ENCODE measurements at places on chromosomes 5 and 9.

GRCh38 chr5:6434731-6435130, 13.9 kb upstream of the UBE2QL1 start:
- DNase-seq = no peak

DNA sequence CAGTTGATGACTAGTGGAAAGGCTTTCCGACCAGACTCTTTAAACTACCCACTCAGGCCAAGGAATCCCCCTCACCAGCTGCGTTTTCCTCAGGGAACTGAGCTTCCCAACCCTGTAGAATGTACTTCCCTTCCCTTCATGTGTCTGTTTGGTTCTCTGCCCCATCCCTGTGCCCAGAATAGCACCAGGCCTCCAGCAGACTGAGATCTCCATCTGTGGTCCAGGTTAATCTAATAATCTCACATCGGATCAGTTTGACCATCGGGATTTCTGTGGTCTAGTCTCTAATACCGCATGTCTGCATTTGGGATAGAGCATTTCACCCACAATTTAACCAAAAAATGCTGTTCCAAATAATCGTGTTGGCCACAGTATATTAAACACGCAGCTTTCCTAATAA, 237.2 kb downstream of the ROR2 start:
- no peak for DNase-seq

- DNase-seq = no peak
Measured at GRCh38 chr9:134224127-134224526, 59.8 kb upstream of the RNU6ATAC start.

DNA sequence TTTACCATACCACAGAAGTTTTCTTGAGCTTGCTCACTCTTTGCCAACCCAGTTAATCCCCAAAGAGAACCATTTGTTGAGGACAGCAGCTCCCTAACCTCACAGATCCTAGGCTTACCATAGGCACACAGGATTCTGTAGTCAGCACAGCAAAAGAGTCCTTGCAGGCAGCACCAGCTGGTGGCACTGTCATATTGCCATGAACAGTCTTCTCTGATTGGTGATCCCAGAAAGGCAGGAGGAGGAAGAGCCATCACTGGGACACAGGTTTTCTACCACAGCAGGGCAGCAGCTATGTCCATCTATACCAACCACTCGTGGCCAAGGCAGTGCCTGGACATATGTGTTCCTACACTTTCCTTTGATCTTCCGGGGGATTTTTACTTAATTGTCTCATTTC, 297.1 kb upstream of the CD180 start:
- DNase-seq = peak; percentile 25

GRCh38 chr5:170538696-170539586, 35.1 kb downstream of the KCNIP1 start:
- no peak for DNase-seq

DNA sequence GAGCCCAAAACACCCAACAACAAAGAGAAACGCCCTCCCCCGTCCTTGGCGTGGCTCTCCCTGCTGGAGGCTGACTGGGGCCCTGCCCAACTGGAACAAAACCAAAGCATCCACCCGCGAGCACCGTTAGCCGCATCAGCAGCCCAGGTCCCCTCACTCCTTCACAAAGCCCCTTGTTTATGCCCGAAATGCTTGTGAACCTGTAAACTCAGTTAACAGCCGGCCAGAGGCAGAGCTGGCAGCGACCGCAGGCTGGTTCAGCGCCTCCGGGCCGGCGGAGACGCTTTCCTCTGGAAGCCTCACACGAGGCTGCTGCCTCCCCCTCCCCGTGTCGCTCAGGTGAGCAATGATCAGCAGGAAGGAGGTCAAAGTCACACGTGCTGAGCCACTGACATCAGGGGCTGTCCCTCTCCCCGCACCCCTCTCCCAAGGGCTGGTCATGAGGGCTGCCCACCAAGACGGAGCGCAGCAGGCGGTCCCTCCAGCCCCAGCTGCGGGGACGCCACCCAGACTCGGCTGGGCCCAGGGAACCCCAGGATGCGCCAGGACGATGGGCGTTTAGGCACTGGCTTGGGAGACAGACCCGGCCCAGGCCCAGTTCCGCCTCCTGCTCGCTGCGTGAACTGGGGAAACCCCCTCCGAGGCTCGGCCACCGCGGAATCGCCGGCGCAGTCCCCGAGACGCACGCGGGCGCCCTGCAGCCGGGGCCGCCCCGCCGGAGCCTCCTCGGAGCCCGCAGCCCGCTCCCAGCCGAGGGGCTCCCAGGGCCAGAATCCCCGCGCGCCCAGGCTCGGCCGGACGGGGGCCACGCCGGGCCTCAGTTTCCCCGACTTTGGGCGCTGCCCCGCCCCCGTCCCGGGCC, 563 bp downstream of the SNAPC4 start:
- peak; percentile 4 for DNase-seq

- DNase-seq = no peak
Measured at GRCh38 chr5:78806544-78806943, 158.0 kb upstream of the LHFPL2 start.

DNA sequence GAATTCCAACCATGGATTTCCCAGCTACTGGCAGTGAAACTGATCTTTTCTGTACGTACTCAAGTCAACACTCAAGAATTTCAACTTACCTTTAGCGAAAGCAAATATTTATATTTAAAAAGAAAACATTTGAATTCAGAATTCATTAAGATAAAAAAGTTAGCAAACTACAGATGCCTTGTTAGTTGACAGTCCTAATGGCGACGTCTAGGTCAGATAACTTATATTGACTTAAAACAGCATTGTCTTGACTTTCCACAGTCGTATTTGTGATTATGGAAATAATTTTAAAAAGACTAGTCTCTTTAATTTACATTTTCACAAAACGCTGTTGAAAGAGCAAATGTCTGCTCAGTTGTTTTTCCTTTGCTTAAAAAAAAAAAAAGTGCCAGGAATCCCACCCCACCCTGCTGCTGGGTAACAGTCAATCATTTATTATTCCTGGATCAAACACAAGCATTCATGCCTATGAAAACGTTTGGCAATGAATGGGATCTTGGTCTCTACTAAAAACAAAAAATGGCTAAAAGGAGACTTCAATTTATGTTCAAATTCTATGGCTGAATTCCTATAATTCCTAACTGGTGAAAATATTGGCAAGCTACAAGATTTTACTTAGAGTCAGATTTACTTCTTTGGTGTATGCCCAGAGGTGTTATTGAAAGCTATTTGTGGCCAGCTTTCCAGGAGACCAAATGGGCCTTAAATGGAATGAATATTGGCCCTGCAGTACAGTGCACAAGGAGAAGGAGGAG, 22.0 kb downstream of the OR2S2 start:
- no peak for DNase-seq

GRCh38 chr9:89935801-89936200, 331.0 kb downstream of the GADD45G start:
- DNase-seq = no peak

DNA sequence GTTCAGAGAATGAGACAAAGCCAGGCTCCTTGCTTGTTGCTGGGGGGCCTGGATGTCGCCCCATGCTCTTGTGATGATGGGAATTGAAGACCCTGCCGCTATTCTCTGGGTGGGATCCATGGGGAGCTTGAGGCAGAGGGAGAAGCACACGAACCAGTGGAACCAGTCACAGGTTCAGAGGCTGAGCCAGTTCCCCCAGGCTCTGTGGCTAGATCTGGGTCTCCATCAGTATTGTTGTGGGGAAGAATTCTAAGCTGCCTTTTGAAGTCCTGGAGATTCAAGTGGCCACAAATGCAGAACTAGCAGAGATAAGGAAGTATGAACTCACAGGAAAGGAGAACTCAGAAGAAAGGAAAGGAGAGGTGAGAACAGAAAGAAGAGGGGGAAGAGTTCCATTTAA, 219.4 kb downstream of the MSX2 start:
- DNase-seq = no peak

DNA sequence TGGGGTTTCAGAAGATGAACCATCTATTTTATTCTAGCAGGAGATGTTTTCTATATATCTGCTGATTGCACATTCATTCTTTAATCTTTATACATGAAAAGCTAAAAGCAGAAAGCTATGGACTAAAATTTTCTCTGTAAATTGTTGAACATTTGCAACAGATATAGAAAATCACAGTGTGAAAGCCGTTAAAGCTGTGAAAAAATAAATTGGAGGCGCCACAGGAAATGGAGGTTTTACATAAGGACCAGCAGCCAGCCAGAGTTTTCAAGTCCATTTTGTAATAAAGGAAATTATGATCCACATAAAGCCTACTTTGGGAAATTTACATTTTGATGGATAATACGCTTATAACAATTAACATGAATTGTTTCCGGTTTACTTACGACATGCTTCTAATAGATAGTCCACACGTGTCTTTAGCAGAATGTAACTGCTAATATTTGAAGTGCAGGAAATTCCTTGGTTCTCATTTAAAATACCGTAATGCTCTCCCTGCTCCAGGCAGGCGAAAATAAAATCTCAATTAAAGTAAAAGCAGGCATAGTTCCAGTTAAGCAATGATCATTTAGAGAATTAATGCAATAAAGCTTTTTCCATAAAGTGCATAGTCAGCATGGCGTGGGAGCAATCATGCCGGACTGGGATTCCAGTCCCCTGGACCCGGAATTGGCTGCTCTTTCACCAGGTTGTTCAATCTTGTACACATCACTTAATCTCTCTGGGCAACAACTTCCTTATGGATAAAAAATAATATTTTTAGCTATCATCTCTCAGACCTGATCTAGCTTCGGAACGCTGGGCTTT, 445.4 kb downstream of the ZNF608 start:
- DNase-seq = no peak

DNA sequence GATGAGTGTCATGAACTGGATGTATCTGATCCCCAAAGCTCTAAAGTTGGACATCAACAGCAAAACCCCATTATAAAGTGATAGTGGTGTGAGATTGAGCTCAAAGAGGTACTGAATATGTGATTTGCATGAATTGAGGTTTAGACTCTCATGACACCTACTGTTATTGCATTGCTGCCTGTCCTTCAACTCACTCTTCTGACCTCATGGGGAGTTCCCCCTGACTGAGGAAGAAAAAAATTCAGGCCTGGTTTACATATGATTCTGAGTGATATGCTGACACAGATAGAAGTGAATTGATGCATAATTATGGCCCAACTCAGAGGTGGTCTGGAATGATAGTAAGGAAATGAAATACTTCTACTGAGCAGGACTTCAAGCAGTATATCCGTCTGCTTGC, 76.2 kb upstream of the CHD1 start:
- DNase-seq = no peak

DNA sequence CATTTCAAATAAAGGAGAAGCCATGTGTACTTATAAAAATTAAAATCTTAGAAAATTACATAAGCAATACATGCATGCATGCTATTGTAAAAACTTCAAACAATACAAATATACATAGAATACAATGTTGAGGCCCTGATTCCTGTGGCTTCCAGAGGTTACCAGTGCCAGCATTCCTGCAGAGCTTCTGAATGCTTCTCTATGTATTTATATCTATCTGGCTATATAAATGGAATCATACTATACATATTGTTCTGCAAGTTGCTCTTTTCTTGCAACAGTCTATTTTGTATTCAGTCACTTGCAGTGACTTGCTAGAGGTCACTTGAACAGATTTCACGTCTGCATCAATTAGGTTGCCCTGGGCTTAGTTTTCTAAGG, 3.2 kb upstream of the IL12B start:
- DNase-seq = no peak

Data from Kasumi-1 (cell line).